ENCODE measurements at places on chromosomes 5 and 9. TPM values are rescaled to one million over a fixed set of nuclear protein-coding genes. Genes with fewer than 3 reads are reported as not detected.

GRCh38 chr5:58156973-58157701 lies 302.7 kb downstream of the PLK2 start:
- no peak for DNase-seq
- H3K27ac ChIP-seq = no peak overlapping the region
- H3K4me3 ChIP-seq = no peak overlapping the region
- peaks cover 3% of the 10 kb centered on the region for H3K4me1 ChIP-seq
- H3K36me3 ChIP-seq = no peaks in the 10 kb centered on the region

GRCh38 chr5:68953231-68953874 lies 140.5 kb upstream of the SLC30A5 start:
- no peak for DNase-seq
- H3K4me3 ChIP-seq = no peak overlapping the region
- H3K36me3 ChIP-seq = no peaks in the 10 kb centered on the region
- peaks cover 8% of the 10 kb centered on the region for H3K4me1 ChIP-seq
- H3K27ac ChIP-seq = no peak overlapping the region

The FOXD4 gene
- total RNA-seq = 0.77 TPM

DNA sequence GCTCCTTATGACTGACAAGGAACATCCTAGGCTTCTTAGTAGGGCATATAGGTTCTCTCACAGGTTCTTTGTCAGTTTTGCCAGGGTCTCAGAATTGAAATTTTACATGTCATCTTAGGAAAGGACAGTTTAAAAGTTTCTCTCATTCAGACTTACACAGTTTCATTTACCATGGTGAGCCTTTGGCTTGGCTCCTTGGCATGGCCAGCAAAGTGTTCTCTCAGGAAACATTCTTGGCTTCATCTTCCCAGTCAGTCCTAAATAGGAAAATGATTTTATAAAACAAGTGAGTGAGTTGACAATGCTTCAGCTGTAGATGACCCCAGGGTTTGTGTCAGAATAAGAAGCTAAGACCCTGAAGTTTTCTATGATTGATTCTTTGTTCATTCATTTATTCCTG lies 191.6 kb downstream of the PCSK5 start:
- H3K4me1 ChIP-seq = no peaks in the 10 kb centered on the region
- H3K27me3 ChIP-seq = no peaks in the 10 kb centered on the region
- DNase-seq = no peak
- no peak overlapping the region for H3K4me3 ChIP-seq

GRCh38 chr9:130539420-130540223 lies 39.8 kb upstream of the FUBP3 start:
- no peaks in the 10 kb centered on the region for H3K36me3 ChIP-seq
- no peak overlapping the region for H3K4me3 ChIP-seq
- H3K27ac ChIP-seq = no peak overlapping the region
- no peak for DNase-seq
- peaks cover 60% of the 10 kb centered on the region for H3K27me3 ChIP-seq

- no peak overlapping the region for H3K4me3 ChIP-seq
- H3K4me1 ChIP-seq = peaks cover 34% of the 10 kb centered on the region
- H3K27me3 ChIP-seq = no peaks in the 10 kb centered on the region
- H3K27ac ChIP-seq = peak overlapping the region; percentile 24
These were observed 390.8 kb downstream of the DTWD2 start for GRCh38 chr5:118597543-118597942.

GRCh38 chr5:13540168-13540750 lies 404.2 kb downstream of the DNAH5 start:
- H3K27me3 ChIP-seq = peaks cover 3% of the 10 kb centered on the region
- no peak overlapping the region for H3K4me3 ChIP-seq
- no peak for DNase-seq
- H3K4me1 ChIP-seq = no peaks in the 10 kb centered on the region

DNA sequence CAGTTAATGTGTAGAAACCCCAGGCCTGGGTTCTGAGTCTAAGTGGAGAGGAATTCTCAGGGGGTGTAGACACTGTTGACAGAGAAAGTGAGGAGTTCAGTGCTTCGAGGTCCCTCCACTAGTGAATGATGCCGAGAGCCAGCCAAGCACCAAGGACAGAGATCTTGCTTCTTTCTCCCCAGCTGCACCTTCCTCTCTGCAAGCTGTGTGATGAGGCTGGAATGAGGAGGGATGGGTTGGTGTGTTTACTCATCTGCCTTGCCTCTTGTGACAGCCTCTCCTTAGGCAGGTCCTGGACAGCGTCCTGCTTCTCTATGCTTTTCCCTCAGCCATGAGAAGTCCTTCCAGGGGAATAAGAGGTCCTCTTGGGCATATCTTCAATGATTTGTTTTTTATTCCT lies 35.3 kb downstream of the HNRNPH1 start:
- peaks cover 15% of the 10 kb centered on the region for H3K36me3 ChIP-seq
- H3K4me1 ChIP-seq = peaks cover 7% of the 10 kb centered on the region
- no peak overlapping the region for H3K4me3 ChIP-seq
- DNase-seq = no peak
- H3K27me3 ChIP-seq = no peaks in the 10 kb centered on the region
